ENCODE measurements at places on chromosomes 3 and 15.

DNA sequence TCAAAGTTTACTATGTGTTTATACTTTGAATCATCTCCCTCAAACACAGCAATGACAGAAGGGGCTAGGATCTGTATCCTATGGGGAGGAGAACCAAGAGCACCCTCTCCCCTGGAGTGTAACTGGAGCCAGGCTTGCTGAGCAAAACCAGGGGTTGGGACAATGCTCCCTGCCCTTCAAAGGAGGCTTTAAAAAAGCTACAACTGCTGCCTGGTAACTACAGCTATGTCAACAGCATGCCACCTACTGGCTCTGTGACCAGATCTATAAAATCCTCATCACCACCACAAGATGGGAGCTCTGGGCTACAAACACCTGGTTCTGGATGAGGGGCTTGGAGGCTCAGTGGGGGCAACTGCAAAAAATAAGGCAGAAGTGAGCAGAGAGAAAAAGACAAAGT is 61.9 kb downstream of the ANO10 start:
- DNase-seq, result no peak

DNA sequence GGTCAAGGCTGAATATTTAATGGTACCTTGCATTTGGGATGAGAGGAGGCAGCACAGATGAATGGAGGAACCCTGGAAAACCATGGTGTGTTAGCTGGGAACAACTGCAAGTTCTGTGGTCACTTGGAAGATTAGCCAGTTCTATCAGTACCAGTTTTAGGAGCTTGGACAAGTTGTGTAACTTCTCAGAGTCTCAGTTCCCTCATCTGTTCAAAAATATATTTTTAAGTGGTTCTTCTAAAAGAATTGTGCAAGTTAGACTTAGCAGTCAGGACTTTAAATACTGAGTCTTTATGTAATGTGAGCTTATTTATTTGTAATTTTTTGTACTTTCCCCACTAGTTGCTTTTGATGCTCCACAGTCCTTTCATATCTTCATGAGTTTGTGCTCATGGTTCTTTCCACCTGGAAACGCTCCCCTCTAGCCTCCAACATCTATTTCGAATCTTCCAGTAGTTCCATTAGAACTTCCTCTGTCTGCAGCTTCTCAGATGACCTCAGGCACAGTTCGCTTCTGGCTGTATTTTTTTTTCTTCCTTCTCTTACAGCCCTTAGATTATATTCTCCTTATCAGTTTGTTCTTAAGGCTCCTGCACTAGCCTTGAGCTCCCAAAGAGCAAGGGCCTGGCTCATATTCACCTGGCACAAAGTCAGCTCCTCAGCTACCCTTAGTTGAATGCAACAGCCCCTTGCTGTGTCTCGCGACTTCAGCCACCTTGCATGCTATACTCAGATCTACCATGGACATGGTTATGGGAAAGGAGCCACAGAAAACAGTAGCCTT is 27.1 kb downstream of the ITPR1 start:
- no peak for DNase-seq

- no peak for DNase-seq
These were observed 829 bp downstream of the RNF7 start for GRCh38 chr3:141738891-141739363.

DNA sequence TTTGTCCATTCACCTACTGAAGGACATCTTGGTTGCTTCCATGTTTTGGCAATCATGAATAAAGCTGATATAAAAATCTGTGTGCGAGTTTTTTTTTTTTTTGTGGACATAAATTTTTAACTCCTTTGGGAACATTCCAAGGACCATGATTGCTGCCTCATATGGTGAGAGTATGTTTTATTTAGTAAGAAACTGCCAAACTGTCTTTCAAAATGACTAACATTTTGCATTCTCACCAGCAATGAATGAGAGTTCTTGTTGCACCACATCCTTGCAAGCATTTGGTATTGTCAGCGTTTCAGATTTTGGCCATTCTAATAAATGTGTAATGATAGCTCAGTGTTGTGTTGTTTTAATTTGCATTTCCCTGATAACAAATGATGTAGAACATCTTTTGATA is 12.7 kb downstream of the TMEM108 start:
- no peak for DNase-seq

DNA sequence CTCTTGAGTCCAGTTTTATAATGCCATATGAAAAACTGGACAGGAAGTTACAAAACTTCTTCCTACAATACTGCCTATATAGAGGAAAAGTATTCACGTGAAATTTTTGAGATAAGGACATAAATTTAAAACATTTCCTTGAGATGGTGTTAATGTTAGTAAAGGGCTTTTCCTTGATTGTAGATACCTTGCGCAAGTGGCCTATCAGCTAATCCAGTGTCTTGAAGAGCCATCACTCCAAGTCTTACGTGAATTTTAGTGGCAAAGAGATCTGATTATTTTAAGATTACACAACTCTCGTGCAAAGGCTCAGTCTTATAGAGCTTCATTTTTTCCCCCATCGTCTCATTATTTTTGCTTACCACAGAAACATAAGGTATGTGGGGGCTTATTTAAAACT is 18.4 kb downstream of the C3orf38 start:
- DNase-seq, result no peak

- DNase-seq, result no peak
These were observed 359.3 kb downstream of the RORA start for GRCh38 chr15:60869851-60870250.

- DNase-seq, result no peak
These were observed 12.3 kb downstream of the CPNE9 start for GRCh38 chr3:9715764-9716437.

DNA sequence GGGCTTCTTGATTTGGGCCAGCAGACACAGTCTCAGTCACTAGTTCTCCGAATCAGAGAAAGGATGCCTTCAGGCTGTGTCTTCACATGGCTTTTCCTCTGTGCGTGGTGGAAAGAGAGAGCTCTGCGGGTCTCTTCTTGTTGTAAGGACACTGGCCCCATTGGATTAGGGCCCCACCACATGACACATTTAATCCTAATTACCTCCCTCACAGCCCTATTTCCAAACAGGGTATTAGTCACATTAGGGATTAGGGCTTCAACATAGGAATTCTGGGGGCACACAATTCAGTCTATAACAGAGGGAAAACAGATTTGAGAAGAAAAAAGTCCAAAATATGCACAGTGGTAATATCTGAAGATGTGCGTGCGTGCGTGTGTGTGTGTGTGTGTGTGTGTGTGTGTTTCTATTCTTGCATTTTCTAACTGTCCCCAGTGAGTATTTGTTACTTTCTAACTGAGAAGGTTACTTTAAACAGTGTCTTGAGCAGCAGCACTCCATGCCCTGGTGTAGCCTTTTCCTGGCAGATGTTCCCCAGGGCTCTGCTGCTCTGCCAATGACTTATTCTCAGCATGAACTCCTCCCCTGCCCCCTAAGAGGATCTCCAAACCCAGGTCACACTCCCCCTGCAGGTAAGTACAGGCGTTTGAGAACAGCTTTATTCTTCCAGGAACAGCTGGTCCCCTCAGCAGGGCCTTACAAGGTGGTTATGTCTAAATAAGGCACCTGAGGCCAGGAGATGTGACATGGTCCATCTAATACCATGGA is 72.9 kb downstream of the RPL39L start:
- DNase-seq, result peak; percentile 44

DNA sequence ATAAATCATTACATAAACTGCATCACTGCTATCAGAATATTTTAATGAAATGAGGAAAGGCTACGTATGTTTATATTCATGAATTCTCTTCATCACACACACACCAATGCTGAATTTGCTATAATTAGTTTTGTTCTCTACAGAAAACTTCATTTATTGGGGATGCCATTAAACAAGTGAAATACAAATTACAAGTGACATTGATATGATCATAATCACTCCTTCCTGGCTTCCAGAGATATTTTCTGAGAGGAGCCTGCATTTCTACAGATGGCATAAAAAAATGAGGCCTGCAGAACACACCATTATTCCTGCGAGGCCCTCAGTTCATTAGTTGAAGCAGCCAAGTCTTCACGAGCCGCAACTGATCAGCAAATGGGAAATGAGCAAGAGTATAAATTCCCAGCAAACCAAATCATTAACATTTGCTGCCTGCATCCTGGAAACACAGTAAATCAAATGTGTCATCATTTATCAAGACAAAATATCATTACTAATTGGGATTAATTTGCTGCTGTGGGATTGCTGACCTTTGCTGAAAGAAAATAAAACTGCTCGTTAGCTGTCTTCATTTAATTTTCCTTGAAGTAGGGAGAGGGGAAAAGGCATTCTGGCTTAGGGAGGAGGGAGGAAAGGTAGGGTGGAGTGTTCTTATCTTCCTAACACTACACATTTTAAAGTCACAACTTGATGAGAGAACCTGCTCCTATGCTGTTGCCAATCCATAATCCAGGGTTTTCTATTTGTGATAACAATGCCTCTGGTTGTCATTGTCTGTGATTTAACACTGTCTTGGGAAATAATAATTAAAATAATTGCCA is 921.9 kb downstream of the SQOR start:
- no peak for DNase-seq

DNA sequence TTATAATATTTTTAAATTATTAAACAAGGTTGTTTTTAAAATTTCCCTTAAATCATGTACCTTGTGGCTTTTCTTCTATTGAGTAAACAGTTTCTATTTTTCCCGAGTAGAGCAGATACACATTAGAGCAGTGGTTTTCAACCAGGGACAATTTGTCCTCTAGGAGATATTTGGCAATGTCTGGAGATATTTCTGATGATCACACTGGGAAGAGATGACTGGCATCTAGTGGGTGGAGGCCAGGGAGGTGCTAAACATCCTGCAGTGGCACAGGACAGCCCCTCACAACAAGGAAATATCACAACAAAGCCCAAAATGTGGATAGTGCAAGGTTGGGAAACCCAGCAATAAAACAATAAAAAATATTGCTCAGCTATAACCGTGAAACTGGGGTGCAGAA is 113.0 kb upstream of the PTPRG start:
- no peak for DNase-seq

- no peak for DNase-seq
These were observed 45.1 kb upstream of the PLXND1 start for GRCh38 chr3:129651435-129652202.

- DNase-seq, result no peak
These were observed 12.0 kb downstream of the CMTM7 start for GRCh38 chr3:32403663-32404062.

DNA sequence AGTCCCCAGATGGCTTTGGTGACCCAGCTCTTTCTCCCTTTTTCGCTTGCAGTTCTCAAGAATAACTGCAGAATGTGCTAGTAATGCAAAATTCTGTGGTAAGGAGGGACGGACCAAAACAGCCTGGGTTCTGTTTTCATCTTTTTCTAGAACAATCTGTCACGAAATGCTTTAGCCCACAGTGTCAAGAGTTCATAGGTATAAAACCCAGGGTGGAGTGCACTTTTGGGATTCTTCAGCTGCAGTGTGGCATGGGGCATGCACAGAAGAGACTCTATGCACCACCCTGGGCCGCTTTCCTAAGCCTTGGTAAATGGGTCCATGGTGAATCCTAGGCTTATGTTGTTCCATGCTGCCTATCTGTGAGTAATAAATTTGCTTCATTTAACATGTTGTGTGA is 1072.7 kb upstream of the GBE1 start:
- DNase-seq, result no peak

- DNase-seq, result no peak
These were observed 144.4 kb downstream of the GMNC start for GRCh38 chr3:190718097-190718496.

GRCh38 chr3:142808103-142808917 is 80.6 kb downstream of the PCOLCE2 start:
- DNase-seq, result no peak

DNA sequence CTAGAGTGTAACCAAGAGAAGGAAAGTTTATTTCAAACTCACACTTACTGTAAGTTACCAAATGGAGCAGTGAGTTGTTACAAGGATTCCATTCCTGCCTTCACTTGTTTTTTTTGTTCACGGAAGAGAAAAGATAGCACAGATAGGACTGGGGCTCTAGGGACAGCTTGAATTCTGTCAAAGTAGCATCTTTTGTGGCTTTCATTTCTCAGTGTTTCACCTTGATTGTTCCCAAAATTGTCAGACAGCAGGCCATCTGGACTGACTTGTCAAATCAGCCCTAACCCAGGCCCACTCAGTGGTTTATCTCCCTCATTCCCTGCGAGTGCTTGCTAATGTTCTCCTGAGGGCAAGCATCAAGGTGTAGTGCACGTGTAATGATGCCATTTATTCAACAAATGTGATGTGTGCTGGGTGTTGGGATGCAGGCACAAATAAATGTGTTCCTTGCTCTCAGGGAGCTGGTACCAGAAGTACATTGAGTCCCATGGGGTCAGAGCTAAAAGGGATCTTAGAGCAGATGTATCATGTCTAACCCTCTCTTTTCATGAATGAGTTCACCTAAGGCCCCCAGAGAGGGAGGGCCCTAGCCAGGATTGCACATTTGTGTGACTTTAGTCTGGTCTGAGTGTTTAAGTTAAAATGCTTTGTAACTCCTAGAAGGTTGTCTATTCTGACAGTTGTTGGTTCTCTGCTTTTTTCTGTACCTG is 49.1 kb downstream of the PDHB start:
- no peak for DNase-seq

- no peak for DNase-seq
These were observed 64.4 kb upstream of the PPARG start for GRCh38 chr3:12224181-12225147.

- DNase-seq, result no peak
These were observed 53.5 kb downstream of the TLNRD1 start for GRCh38 chr15:81054236-81054635.

GRCh38 chr15:84761607-84762131 is 13.3 kb downstream of the ZNF592 start:
- no peak for DNase-seq

All from GM19239 (cell line).